ENCODE measurements at places on chromosomes 4 and X.

- DNase-seq, result no peak
Observed at GRCh38 chr4:165909947-165910346, 36.9 kb downstream of the TLL1 start.

DNA sequence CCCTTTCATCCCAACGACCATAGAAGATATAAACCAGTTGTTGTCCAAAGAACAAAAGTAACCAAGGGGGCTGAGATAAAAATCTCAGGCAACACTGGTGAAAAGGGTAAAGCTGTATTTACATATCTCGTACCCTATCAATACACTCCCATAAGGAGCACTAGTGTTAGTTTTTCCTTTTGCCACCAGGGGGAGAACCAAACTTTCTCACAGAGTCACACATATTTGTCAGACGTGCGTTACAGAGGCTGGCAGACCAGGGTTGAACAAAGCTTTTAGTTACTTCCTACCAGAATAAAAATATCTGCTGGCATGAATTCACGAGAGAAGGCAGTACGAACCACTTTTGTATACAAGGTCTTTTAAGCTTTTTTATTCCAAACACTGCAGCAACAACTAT, 88.3 kb downstream of the AMELX start:
- no peak for DNase-seq

DNA sequence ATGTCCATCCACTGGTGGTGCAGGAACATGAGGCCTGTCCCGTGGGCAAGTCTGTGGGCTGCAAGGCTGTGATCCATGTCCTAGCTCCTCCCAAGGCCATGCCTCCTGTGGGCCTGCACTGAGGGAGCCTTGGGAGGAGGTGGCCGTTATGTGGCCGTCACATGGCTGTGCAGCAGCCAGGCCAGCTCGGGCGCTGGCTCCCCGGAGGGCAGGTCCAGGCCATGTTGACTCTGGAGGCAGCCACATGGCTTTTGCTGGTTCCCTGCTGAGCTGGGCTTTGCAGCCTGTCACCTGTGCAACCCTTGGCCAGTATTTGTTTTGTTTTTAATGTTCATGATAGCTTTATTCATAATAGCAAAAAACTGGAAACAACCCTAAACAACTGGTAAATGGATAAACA, 13.3 kb downstream of the ADRA2C start:
- DNase-seq, result no peak

GRCh38 chr4:86848136-86848535, 1.0 kb downstream of the SLC10A6 start:
- DNase-seq, result no peak

DNA sequence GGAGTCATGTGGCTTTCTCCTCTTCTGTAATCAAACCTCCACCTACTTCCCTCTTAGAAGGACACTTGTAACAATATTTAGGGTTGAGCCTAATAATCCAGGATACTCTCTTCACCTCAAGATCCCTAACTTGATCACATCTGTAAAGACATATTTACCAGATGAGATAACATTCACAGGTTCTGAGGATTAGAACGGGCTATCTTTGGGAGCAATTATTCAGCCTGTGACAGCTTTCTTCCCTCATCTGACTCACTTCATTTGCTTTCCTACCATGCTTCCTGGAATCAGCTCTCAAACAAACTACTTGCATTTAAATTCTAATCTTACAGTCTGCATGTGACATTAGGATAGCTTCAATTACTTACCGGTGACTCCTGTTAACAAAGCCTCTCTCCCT, 133.5 kb upstream of the NDST3 start:
- no peak for DNase-seq

DNA sequence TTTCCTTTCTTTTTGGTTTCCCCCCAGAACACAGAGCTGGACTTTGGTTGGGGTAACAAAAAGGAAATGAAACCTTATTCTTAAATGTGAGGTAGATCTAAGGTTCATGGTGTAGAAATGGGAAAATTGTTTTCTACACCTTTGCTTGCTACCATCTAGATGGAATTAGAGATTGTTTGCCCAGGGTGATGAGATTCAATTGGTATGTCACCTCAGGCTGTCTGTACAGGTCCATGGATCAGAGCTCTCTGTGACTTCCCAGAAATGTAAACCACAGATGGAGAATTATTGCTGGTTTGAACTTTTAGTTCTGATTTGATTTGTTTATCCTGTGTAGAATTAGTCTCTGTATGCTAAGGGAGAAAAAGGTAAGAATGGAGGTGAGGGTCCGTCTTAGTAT, 146.7 kb downstream of the PCDH7 start:
- DNase-seq, result no peak

DNA sequence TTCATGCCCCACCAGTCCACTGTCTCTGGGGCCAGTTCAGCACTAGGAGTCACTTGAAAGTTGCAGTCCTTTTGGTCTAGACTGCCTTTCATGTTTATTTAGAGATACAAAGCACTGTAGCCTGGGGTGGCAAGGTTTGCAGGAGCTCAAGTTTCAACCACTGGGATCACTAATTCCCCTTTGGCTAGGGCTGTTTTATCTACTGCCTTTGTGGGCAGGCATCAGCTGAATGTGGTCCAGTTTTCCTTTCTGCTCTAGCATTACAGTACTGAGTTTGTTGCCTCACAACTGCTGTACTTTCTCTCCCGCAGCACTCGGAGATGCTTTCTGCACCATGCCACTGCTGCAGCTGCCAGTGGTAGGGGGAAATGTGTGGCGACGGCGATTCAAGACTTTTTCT, 222.3 kb upstream of the HDX start:
- no peak for DNase-seq

- DNase-seq, result no peak
Observed at GRCh38 chrX:33032700-33033099, 178.6 kb downstream of the DMD start.

DNA sequence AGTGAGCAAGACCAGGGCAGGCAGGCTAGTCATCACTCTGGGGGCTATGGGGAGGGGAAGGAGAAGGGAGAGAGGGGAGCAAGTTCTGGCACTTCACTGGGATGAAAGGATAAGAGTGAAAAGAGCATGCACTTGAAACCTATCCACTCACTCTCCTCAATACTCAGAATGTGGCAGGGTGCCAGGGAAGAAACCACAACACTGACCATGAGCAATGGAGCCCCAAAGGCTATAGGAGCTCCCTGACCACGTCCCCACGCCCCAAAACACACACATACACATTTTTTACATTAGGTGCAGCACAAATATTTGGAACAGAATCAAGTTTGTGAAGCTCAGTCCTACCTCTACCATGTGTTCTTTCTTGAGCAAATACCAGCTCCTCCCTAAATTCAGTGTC, 132.2 kb downstream of the IDS start:
- no peak for DNase-seq

GRCh38 chr4:168279556-168279955, 39.0 kb downstream of the DDX60 start:
- DNase-seq, result no peak

GRCh38 chrX:42531441-42531840, 246.5 kb downstream of the PPP1R2C start:
- DNase-seq, result no peak

GRCh38 chr4:152310257-152310656, 225.6 kb downstream of the FBXW7 start:
- DNase-seq, result no peak

GRCh38 chr4:112069110-112069509, 76.1 kb upstream of the FAM241A start:
- no peak for DNase-seq

DNA sequence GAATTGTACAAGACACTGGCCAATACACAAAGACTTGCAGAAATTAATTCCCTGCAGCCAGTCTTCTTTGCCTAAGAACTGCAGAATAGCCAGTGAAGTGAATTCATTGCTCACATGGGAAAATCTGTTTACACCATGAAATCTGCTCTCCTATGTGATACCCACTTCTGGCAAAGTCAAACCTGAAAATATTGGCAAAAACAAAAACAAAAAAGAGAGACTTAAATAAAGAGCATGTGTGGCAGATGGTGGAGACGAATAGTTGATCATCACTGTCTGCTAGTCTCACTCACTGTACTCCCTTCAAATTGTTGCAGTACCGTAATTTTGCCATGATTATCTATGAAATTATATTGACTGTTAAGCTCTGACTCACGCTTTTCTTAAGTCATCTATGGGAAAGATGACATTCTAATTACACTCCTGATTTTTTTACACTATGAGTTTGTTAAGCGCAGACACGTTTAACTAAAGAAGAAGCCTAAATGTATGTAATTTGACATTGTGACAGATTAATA, 406.8 kb downstream of the PCDH7 start:
- no peak for DNase-seq

- DNase-seq, result no peak
Observed at GRCh38 chr4:168128601-168129000, 36.3 kb downstream of the ANXA10 start.

- no peak for DNase-seq
Observed at GRCh38 chrX:78619834-78620233, 39.3 kb downstream of the RTL3 start.

GRCh38 chr4:83335701-83336100, 1.1 kb upstream of the HPSE start:
- no peak for DNase-seq
